ENCODE measurements at places on chromosomes 1 and 21.

GRCh38 chr1:183238071-183238470, 52.0 kb downstream of the LAMC2 start:
- no peak for DNase-seq

DNA sequence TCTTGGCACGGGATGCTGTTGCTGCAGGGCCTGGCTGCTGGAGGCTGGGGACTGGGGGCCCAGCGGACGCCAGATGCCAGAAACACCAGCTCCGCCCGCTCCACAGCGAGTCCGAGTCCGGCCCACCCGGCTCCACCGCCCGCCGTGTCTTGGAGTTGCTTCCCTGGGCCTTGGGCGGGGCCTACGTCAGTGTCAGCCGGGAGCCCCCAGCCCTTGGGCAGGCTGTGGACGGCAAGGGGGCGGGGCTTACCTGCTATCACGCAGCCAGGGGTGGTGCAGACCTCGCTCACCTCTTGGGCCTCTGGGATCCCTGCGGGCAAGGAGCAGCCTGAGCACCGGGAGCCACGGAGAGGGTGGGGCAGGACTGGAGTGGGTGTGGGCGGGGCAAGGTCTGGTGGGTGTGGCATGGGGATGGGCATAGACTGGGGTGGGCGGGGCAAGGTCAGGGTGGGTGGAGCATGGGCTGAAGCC, 21.8 kb downstream of the MMEL1 start:
- DNase-seq = peak; percentile 60

DNA sequence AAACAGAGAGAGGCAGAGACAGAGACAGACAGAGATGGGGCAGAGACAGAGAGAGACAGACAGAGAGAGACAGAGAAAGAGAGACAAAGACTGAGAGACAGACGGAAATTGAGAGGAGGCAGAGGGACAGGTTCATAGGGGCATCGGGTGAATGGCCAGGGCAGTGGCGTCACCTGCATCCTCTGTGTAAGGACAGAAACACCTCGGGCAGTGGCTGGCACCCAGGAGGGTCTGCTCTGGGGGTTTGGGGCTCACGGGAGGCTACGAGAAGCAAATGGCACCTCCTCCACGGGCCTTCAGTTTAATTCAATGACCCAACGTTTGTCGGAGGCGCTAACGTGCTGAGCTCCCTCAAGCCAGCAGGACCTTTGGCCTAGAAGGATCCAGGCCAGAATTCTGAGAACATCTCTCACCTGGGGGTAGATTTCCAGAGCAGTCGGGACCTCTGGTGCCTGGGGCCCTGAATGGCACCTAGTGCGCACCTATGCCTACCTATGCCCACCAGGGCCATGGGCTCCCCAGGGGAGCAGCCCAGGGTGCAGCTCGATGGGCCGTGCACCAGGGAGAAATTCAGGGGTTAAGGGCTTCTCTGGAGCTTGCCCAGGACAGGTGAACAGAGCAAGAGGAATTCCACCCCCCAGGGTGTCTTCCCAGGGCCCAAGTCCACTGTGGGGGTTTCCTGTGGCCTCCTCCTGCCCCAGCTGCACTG, 20.6 kb upstream of the PTTG1IP start:
- DNase-seq = no peak

GRCh38 chr1:163875927-163876320, 554.2 kb downstream of the NUF2 start:
- DNase-seq = no peak

DNA sequence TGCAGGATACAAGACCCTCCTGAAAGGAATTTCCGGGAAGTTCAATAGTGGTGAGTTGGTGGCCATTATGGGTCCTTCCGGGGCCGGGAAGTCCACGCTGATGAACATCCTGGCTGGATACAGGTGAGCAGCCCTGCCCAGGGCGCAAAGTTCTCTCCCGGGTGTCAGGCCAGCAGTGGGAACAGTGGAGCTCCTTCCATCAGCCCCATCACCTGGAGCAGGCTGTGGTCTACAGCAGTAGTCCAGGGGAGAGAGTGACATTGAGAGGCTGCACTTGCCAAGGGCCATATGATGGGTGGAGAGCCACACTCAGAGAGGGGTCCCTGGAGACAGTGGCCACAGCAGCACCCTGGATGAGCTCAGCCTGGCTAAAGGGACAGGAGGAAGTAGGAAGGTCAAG, 44.1 kb downstream of the TFF3 start:
- no peak for DNase-seq

All from activated T-cell treated with anti-CD3 and anti-CD28 coated beads, Interleukin-2, amount 50 U/mL, for 48 hours (primary cell).